ENCODE measurements at places on chromosomes 7 and 10. TPM values are rescaled to one million over a fixed set of nuclear protein-coding genes. Genes with fewer than 3 reads are reported as not detected.

DNA sequence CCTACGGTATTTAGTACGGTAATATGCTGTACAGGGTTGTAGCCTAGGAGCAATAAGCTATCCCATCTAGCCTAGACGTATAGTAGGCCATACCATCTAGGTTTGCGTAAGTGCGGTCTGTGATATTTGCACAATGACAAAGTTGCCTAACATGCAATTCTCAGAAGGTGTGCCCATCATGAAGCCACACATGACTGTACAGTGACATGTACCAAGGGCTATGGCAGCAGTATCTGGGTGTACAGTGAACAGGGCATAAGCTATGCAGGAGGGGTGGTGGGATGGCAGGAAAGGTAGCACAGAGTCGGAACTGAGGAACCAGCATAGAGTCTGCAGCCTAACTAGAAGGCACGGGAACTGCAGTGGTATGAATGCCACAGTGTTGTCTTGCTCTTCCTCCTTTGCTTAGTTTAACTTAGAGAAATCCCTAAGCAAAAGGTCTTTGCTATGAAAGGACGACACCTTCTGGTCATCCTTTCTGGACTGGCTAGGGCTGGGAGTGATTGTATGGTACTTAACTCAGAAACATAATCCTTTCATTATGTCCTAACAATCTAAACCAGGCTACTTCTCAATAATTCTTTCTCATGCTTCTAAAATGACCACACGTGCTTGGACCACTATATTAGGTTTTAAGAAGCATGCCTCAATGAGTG, 93.5 kb downstream of the DYNC1I1 start:
- no peak for DNase-seq
- H3K36me3 ChIP-seq = no peaks in the 10 kb centered on the region
- H3K27ac ChIP-seq = no peak overlapping the region
- H3K4me1 ChIP-seq = no peaks in the 10 kb centered on the region

GRCh38 chr10:92045641-92046106, 122.1 kb downstream of the BTAF1 start:
- no peak overlapping the region for H3K4me3 ChIP-seq
- no peak for DNase-seq
- H3K27ac ChIP-seq = no peak overlapping the region
- no peaks in the 10 kb centered on the region for H3K4me1 ChIP-seq
- H3K36me3 ChIP-seq = no peaks in the 10 kb centered on the region

DNA sequence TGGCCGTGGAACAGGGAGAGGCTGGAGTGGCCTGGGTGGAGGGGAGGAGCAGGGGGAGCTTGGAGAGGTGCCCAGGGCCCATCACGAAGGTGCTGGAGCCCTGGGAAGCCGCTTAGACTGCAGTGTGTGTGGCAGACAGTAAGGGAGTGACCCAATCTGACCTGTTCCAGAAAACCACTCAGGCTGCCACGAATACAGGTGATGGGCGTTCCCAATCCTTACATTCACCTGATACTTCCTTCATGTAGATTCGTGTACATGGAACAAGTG, 161.7 kb downstream of the SVIL start:
- DNase-seq = no peak
- H3K4me3 ChIP-seq = no peak overlapping the region

DNA sequence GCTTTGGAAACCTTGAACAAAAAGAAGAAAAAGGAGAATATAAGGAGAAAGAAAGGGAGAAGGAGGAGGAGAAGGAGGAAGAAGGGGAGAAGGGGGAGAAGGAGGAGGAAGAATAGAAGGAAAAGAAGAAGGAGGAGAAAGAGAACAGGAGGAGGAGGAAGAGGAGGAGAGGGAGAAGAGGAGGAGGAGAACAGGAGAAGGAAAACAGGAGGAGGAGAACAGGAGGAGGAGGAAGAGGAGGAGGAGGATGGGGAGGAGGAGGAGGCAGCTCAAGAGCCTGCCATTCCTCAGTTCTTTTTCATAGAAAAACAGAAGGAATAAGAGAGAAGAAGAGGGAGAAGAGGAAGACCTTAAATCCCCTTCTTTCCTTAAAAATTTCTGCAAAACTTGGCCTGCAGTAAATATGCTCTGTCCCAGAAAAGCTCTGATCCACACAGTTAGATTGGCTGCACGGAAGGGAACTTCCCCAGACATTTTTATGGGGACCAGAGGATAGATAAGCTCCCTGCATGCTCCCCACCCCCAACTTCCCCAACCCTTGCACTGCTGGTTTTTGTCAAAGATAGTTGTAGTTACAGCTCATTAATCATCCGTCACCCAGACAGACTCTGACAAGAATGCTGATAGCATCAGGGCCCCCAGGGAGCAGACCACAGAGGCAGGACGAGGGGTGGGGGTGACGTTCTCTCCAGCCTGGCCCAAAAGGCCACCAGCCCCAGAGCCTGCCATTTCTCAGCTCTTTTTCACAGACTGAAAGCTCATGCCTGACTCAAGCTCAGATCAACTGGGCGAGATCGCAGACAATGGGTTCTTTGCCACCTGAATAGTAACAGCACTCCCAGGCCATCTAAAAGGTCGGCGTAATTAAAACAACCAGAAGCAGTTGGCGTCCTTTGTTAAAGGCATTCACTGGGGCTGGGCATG, 34.5 kb upstream of the LYZL1 start:
- H3K4me1 ChIP-seq = no peaks in the 10 kb centered on the region
- peaks cover 4% of the 10 kb centered on the region for H3K27me3 ChIP-seq
- H3K27ac ChIP-seq = no peak overlapping the region
- DNase-seq = no peak
- no peak overlapping the region for H3K4me3 ChIP-seq

- no peaks in the 10 kb centered on the region for H3K4me1 ChIP-seq
- H3K27me3 ChIP-seq = no peaks in the 10 kb centered on the region
- no peak overlapping the region for H3K4me3 ChIP-seq
- H3K27ac ChIP-seq = no peak overlapping the region
These were observed 74.1 kb upstream of the PTPRZ1 start for GRCh38 chr7:121798896-121799295.

DNA sequence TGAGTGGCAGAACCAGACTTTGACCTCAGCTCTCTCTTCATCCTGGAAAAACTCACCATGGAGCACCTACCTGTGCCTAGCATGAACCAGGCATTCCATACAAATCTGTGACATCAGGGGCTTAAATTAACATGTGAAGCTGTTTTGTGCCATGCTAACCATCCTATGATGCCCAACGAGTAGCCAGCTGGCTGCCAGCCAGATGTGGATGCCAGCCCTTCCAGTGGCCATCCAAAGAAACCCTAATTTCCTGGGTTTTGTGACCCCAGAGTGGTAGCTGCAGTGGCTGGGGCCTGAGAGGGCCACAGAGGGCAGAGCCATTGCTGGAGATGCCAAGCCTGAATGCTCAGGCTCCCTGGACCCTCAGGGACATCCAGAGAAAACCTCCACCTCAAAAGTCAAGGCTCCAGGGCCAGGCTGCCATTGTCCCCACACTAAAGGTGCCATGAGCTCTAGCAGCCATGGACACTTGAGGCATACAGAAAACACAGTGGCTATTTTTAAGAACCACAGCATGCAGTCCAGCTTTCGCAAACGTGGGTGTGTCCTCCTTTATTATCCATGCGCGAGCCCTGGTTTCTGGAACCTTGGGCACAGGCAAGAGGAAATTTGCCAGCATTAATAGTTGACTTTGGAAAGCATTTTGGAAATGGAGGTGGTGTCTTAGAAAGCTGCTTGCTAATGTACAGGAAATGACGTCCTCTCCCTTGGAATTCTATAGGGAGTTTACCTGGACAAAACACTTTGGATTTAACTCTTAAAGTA, 6.0 kb downstream of the CPXM2 start:
- no peak overlapping the region for H3K4me3 ChIP-seq
- no peak for DNase-seq
- H3K27ac ChIP-seq = no peak overlapping the region
- H3K36me3 ChIP-seq = no peaks in the 10 kb centered on the region
- H3K27me3 ChIP-seq = no peaks in the 10 kb centered on the region

GRCh38 chr7:40571796-40572195, 437.0 kb downstream of the SUGCT start:
- H3K4me1 ChIP-seq = no peaks in the 10 kb centered on the region
- H3K4me3 ChIP-seq = no peak overlapping the region
- H3K27ac ChIP-seq = no peak overlapping the region
- no peaks in the 10 kb centered on the region for H3K27me3 ChIP-seq
- no peak for DNase-seq

DNA sequence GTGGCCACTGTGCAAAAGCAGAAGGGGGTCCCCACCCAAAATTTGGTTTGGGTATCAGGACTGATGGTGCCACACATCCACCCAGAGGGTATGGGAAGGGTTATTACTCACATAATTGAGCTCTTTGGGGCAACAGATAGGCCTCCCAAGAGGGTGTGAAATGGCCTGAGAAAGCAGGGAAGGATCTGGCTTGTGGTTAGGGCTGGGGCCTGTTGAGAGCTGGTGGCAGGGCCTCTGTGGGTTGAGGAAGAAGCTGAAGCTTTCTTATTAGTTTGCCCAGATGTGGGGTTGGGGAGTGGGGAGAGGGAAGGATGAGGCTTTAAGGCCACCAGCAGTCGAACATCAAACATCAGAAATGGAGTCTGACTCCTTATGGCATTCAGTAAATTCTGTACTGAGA, 18.3 kb upstream of the MKI67 start:
- no peak overlapping the region for H3K4me3 ChIP-seq
- no peaks in the 10 kb centered on the region for H3K4me1 ChIP-seq
- no peak for DNase-seq
- no peak overlapping the region for H3K27ac ChIP-seq
- H3K36me3 ChIP-seq = no peaks in the 10 kb centered on the region
- H3K27me3 ChIP-seq = peaks cover 8% of the 10 kb centered on the region

DNA sequence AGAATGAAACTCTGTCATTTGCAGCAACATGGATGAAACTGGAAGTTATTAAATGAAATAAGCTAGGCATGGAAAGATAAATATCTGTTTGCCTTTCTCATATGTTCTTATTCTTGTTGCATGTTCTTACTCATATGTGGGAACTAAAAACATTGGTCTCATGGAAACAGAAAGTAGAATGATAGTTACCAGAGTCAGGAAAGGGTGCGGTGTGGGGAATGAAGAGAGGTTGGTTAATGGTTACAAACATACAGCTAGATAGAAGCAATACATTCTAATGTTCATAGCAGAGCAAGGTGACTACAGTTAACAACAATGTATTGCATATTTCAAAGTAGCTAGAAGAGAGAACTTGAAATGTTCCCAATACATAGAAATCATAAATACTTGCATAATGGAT, 105.1 kb downstream of the FAM107B start:
- no peak overlapping the region for H3K27ac ChIP-seq
- no peaks in the 10 kb centered on the region for H3K36me3 ChIP-seq
- no peaks in the 10 kb centered on the region for H3K27me3 ChIP-seq
- no peaks in the 10 kb centered on the region for H3K4me1 ChIP-seq
- DNase-seq = no peak

ANKRD2 gene
- total RNA-seq = 0.35 TPM

- no peak overlapping the region for H3K27ac ChIP-seq
- no peak overlapping the region for H3K4me3 ChIP-seq
- no peaks in the 10 kb centered on the region for H3K27me3 ChIP-seq
- H3K4me1 ChIP-seq = no peaks in the 10 kb centered on the region
These were observed 345.7 kb downstream of the PTPRN2 start for GRCh38 chr7:158241919-158242318.

ASZ1 gene
- not detected for total RNA-seq

GRCh38 chr10:58897708-58898107, 278.7 kb upstream of the PHYHIPL start:
- H3K4me1 ChIP-seq = no peaks in the 10 kb centered on the region
- H3K36me3 ChIP-seq = no peaks in the 10 kb centered on the region
- H3K27ac ChIP-seq = no peak overlapping the region
- H3K27me3 ChIP-seq = no peaks in the 10 kb centered on the region
- H3K4me3 ChIP-seq = no peak overlapping the region

GRCh38 chr10:71769279-71769823, 4.0 kb downstream of the VSIR start:
- DNase-seq = no peak
- peaks cover 45% of the 10 kb centered on the region for H3K4me1 ChIP-seq
- H3K4me3 ChIP-seq = peak overlapping the region; percentile 89
- H3K36me3 ChIP-seq = peaks cover 5% of the 10 kb centered on the region
- peak overlapping the region; percentile 82 for H3K27ac ChIP-seq

DNA sequence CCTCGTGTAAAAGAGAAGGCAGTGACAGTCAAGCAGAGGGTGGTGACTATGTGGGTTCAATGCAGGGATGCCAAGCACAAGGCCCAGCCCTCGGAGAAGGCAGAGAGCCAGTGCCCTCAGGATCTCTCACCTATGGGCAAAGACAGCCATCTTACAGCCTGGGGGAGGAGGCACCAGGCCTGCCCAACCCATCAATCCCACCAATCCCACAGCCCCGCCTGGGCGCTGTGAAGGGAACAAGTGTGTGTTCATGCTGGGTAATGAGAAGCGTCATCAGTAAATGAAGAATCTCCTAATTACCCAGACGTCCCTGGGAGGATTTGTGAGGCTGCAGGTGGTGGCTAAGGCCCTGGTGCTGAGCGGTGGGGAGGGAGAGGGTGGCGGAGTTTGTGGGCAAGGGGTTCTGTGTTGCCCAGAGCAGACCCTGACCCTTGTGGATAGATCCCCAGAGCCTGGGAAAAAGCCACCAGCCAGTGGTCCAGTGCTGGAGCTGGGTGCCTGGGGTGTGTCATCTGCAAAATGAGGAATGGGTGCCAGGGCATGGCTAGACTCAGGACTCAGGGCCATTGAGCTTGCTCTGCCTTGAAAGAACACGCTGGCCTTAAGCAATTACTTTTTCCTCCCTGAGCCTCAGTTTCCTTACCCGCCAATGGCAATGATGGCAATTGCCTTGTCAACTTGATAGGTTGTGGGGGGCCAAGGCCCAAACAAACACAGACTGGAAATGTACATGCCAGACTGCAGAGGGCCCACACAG, 128.1 kb upstream of the UNC5B start:
- no peak overlapping the region for H3K27ac ChIP-seq
- no peak for DNase-seq
- H3K27me3 ChIP-seq = no peaks in the 10 kb centered on the region
- H3K36me3 ChIP-seq = no peaks in the 10 kb centered on the region
- H3K4me3 ChIP-seq = no peak overlapping the region

RP9 gene
- total RNA-seq = 17.0 TPM

- no peak overlapping the region for H3K27ac ChIP-seq
- H3K27me3 ChIP-seq = no peaks in the 10 kb centered on the region
- H3K4me1 ChIP-seq = no peaks in the 10 kb centered on the region
These were observed 166.9 kb downstream of the SEMA3A start for GRCh38 chr7:84027678-84028077.

DNA sequence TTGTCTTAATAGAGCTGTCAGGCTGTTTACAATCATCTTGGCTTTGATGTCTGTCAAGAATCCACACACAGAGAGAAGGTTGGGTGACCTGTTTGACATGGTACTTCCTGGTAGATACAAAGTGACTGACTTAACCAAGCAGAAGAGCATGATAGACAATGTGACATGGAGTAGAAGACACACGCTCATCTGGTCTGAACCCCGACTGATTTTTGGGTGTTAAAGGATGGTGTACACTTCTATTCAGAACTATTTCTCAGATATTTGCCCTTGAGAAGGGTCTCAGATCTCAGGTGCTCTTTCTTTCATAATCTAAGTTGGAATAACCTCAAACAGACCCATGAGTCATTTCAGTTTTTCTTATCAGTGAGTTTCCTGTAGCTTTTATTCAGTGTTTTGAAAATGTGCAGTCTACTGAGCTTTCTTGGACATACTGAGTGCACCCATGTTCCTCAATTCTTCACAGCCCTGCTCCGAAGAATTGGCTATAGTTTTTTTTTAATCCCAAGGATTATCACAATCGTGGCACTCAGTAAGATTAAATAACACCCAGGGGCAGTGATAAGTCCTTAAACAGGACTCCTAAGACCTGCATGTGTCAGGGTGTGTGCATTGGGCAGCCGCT, 46.4 kb upstream of the NXPH1 start:
- H3K27me3 ChIP-seq = peaks cover 6% of the 10 kb centered on the region
- no peak overlapping the region for H3K27ac ChIP-seq
- no peaks in the 10 kb centered on the region for H3K36me3 ChIP-seq

- DNase-seq = no peak
- H3K4me3 ChIP-seq = no peak overlapping the region
- no peak overlapping the region for H3K27ac ChIP-seq
- H3K4me1 ChIP-seq = no peaks in the 10 kb centered on the region
- no peaks in the 10 kb centered on the region for H3K27me3 ChIP-seq
These were observed 39.9 kb downstream of the AKR1D1 start for GRCh38 chr7:138116141-138116540.
